Tibial artery (tissue), 4 donors: ENCODE measurements at places on chromosomes 16 and 17.

GRCh38 chr17:66399441-66399840 lies 97.0 kb downstream of the PRKCA start:
- no peak for DNase-seq

GRCh38 chr16:77059446-77059845 lies 131.5 kb upstream of the MON1B start:
- DNase-seq = no peak

- DNase-seq = peak; percentile 69
Measured at GRCh38 chr17:76405967-76406647, 21.7 kb downstream of the SPHK1 start.

GRCh38 chr16:60902114-60902513 lies 1134.1 kb downstream of the CDH8 start:
- no peak for DNase-seq

DNA sequence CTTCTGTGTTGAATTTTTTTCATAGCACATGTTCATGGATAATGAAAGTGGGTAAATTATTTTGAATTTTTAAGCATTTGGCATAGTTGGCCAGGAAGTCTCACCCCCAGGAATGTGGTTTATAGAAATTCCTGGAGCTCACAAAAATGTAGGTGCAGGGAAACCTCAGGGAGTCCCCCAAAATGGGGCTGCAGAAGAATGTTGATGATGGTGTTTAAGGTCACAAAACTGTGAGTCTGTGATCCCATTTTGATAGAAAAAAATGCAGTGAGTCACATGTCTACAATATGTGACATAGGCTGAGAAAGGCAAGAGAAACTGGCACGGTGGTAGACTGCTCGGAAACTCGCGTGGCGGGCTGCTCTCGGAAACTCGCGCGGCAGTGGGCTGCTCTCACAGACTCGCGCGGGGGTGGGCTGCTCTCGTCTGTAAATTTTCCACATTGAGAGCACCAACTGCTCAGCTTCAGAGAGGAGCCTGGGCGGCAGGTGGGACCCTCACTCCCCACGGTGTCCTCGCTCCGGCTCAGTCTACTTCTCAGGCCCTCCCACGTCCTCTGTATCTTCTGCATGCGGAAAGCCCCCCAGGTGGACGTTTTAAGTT lies 18.7 kb upstream of the MC1R start:
- DNase-seq = no peak

DNA sequence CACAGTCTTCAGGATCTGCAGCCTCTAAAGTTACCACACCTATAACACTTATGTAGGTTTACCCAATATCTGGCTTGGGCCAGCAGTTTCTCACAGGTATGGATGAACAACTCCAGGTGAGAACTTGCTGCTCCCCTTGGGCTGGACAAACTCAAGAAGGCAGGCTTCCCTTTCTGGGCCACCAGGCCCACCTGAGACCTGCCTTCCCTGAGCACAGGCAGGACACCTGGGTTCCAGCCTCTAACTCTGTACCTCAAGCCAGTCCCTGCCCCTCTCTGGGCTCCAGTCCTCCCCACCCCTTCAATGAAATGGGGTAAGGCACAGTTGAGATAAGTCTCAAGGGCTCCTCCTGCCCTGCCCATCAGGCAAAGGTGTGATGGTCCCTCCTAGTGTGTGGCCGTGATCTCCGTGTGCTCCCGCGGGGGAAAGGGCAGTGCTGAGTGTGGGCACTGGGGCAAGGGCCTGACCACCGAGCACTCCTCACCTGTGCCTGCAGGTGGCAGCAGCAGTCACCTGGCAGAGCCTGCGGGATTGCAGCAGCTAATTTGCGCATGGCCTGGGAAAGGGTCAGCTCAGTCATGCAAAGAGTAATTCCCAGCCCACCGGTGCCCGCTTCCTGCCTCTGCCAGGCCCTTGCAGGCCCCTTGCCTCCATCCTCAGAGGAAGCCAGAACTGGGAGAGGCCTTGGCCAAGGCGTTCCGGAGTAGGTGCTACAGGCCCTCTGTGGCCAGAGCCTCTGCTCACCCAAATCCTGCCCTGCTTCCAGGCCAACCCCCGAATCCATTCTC lies 28.2 kb upstream of the ADGRG1 start:
- no peak for DNase-seq

DNA sequence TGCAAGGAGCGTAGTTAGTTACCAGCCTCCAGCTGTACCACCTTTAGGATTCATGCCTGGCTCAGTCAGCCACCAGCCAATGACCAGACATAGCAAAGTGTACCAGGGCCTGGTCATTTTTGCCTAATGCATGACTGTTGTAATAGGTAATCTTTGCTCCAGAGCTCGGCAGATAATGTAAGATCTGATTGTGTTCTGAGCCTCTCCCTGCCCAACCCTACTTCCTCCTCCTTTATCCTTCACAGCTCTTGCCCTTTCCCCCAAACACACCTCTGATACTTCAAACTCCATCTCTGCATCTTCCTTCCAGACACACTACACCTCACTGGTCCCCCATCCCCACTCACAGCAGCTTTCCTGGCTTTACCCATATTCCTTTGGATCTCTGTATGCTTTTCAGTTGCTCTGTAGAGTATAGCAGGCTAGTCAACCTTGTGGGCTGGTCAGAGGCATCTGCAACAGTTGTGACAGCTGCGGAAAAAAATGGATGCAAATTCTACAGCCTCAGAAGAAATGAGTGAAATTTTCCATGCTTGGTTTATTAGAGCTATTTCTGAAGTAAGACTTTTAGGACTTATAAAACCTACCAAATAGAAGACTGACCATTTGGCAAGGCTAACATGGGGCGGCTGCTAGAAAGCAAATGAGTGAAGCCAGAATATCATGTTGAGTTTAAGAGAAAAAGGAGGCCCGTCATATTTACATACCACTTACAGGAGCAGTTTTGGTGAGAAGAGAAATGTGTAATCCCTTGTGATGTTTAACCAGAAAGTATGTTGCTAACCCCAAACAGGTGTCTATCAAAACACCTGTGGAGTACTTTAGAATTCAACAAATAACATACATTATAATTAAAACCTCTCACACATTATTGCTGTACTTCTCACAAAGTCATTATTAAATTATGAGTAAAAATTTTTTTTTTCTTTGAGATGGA lies 19.9 kb upstream of the C16orf87 start:
- DNase-seq = no peak

- no peak for DNase-seq
Measured at GRCh38 chr16:78749745-78750268, 650.4 kb downstream of the WWOX start.

DNA sequence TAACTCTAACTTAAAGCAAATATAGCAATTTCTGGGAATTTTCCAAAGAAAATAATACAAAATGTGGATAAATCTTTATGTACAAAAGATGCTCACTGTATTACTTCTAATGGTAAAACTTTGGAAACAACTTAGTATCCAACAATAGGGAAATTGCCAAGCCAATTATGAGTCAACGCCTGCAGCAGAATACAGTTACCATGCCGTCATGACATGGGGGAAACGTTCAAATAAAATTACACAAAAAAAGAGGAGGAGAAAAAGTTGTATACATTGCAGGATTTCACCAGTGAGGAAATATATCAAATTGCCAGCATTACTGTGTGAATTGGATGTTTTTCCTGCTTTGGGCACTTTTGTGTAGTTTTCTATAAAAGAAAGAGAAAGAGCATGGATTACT lies 469.6 kb downstream of the SOX9 start:
- no peak for DNase-seq

- DNase-seq = no peak
Measured at GRCh38 chr16:16033208-16033717, 83.8 kb downstream of the ABCC1 start.

DNA sequence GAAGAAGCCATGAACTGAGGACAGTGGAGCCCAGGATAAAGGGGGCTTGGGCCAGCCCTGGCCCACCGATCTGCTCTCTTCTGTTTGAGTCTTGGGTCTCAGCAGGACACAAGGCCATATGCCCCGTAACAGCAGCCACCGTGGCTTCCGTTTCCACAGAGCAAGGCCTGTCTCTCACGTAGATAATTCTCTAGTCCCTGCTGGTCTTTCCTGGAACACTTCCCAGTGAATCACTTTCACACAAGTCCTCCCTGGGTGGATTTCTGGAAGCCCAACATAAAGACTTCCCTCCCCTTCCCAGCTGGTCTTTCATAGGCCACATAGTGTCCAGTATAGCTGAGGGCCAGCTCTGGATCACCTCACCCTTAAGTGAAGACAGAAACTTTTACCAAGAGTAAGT lies 19.9 kb upstream of the C16orf78 start:
- DNase-seq = no peak

DNA sequence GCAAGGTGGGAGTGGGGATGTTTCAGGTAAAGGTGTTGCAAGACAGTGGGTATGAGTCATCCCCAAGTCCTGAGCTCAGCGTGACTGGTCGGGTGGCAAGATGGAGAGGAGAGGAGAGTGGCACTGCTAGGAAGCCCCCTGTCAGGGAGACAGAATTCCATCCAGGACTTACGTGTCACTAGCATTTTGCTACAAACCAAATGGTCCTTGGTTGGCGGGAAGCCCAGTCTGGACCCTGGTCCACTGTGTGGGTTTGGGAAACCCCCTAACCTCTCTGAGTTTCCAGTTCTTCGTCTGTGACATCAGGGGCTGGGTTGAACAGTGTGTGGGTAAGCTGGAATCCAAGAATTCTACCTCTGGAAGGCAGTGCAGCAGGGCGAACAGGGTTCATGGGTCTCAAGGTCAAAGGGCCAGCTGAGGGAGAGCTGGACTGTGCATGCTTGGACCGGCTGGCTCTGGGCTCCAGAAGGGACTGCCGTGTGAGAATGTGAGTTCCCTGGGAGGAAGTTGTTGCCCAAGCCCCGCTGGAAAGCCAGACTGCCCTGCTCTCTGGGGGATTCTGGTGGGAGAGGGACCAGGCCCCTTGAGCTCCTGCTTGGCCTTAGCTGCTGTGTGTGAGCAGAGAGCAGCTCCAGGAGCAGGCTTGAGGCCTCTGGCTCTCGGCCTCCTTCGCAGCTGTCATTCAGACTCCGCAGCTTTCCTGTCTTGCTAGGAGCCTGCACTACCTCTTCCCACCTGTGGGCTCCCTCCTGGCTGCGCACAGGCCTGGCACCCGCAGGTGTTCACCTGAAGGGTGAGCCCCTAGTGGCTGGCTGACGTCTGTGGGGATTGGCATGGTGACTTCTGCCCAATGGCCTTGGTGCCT lies 84.6 kb downstream of the NT5M start:
- no peak for DNase-seq

DNA sequence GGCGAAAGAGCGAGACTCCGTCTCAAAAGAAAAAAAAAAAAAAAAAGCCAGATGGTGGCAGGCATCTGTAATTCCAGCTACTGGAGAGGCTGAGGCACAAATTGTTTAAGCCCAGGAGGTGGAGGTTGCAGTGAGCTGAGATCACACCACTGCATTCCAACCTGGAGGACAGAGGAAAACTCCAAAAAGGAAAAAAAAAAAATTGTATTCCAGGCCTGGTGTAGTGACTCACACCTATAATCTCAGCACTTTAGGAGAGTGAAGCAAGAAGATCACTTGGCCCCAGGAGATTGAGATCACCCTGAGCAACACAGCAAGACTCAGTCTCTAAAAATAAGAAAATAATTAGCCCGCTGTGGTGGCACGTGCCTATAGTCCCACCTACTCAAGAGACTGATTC lies 20.1 kb downstream of the HBQ1 start:
- no peak for DNase-seq

DNA sequence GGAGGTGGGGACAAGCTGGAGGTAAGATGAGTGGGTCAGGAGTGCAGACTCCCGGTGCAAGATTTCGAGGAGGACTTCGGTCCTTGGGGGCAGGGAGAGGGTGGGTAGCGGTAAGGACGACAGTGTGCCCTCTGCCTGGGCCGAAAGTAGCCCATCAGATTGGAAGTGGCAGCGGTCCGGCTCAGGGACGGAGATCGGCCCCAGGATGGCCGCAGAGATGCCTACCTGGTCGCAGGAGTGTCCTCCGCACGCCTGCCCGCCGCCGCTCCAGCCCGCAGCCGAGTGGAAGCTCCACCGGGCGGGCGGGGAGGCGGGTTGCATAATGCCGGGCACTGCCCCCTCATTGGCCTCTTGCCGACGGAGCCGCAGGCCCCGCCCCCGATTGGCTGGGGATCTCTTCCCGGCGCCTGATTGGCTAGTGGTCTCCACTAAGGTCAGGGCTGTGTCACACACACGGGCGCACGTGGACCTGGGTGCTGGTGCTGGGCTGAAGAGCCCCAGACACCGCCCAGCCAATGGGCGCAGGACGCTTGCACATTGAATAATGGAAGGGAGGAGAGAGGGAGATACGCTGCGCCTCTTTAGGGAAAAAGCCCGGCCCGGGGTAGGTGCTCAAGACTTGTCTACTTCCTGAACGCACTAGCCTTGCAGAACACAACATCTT lies at the start of gene PER1:
TSS of gene PER1 (minus strand) at position 293 of the 664 bp plus-strand sequence. CDS start 1,698 bp downstream, outside the sequence.
- peak; percentile 99 for DNase-seq

DNA sequence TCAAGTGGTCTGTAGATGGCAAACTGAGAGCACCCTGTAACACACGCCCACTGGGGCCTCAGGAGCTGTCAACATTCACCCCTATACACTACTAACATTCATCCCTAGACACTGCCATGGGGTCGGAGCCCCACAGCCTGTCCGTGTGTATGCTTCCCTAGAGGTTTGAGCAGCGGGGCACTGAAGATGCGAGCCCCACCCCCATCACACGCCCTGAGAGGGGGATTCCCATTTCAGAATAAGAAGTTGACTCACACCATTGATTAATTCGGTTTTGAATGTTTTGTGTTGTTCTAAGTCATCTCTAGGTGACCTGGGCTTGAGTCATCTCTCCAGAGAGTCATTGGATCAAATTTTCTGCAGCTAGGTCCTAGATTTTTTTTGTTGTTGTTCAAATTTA lies 37.3 kb upstream of the MMD start:
- no peak for DNase-seq

DNA sequence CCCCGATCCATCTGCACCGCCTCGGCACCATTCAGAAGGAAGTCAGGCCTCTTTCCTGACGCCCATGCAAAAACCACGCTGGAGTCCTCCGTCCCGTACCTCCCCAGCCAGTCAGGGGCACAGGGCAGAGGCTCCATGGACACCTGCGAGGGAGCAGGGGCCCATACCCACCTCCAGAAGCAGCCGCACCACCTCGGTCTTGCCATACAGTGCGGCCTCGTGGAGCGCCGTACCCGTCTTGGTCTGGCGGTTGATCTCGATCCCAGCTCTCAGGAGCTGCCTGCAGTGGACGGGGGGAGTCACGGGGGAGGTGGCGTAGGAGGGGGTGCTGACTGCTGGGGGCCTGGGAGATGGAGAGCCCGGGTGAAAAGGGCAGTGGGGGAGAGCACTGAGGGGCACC lies 9.2 kb downstream of the CASKIN2 start:
- DNase-seq = no peak

DNA sequence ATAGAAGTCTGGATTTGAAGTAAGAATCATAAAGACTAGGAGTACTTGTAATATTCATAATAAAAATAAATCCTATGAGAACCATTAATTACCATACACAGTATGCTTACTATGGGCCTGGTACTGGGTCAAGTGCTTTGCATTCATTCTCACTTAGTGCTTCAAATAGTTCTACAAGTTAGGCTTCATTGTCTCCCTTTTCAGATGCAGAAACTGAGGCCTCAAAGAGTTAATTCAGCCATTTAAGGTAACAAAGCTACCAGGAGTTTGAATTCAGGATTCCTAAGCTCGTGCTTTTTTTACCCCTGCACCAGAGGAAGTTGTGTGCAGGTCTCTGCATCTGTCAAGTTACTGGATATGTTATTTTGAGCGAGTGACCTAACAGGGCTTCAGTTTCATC lies 1098.4 kb upstream of the EEF2KMT start:
- no peak for DNase-seq
